Esophagus mucosa (tissue), 1 donor: ENCODE measurements at places on chromosomes 4 and X. TPM values are rescaled to one million over a fixed set of nuclear protein-coding genes. Genes with fewer than 3 reads are reported as not detected.

The USP17L10 gene
- not detected for total RNA-seq

The ETDA gene
- not detected for total RNA-seq

The FRMD7 gene
- total RNA-seq, result not detected

GRCh38 chrX:24513416-24513815 lies 48.3 kb downstream of the PDK3 start:
- ATAC-seq, result no peak

The SLC25A14 gene
- 8.4 TPM for total RNA-seq

The IL9R gene
- 0.44 TPM for total RNA-seq

GRCh38 chr4:4887426-4887825 lies 28.0 kb downstream of the MSX1 start:
- no peak for ATAC-seq

GRCh38 chr4:154560419-154560801 lies 2.4 kb upstream of the FGB start:
- no peak for ATAC-seq

The CENPVL3 gene
- total RNA-seq, result not detected
